ENCODE measurements at places on chromosomes 16 and 17.
A peak's percentile ranks its signal among the peaks of the same experiment; 100 is the strongest.

DNA sequence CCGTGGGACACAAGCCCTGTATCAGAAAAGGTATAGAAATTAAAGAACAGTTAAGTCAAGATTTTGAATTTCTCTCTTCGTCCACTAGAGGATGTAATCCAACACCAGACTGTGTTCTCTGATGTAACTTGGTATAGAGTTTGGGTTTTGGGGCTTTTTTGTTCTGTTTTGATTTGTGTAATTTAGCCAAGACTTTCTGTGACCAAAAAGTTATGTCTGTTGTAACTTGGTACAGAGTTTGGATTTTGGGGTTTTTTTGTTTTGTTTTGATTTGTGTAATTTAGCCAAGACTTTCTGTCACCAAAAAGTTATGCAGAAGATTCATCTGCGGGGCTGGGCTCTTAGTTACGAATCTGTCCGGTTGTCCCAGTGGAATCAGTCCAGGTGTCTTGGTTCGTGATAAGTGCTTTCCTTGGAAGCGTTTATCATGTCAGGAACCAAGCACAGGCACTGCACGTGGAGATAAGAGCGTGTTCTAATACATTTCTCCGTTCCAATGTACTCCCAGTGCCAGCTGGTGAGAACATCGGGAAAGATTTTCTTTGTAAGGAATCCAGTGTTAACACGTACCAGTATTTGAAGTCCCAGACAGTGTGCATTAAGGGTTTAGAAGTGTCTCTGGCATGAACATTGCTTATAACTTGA, 44.1 kb upstream of the SEC14L1 start:
- no peak for DNase-seq

- DNase-seq, result no peak
Observed at GRCh38 chr16:4664538-4665418, 28.6 kb upstream of the NUDT16L1 start.

- DNase-seq, result no peak
Observed at GRCh38 chr17:81995463-81996231, 18.2 kb downstream of the ASPSCR1 start.

- peak; percentile 55 for DNase-seq
Observed at GRCh38 chr17:58136669-58137279, 11.4 kb upstream of the OR4D1 start.

DNA sequence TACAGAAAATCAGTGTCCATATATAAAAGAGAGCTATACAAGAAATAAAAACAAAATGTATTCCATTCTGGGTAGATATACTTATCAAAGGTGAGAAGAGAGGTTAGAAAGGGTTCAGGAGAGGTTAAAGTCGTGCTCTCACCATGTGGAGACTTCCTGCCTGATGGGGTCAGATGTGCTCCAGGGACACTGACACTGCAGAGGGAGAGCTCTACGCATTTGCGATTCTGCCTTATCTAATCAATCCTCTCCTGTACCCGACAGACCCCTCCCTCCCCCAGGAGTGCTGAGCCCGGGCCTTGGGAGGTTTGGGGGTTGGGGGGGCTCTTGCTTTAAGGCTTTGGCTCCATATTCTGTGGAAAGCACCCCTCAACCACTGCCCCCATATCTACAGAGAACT, 16.6 kb upstream of the SLC5A11 start:
- no peak for DNase-seq

- no peak for DNase-seq
Observed at GRCh38 chr17:66412857-66413558, 110.6 kb downstream of the PRKCA start.

DNA sequence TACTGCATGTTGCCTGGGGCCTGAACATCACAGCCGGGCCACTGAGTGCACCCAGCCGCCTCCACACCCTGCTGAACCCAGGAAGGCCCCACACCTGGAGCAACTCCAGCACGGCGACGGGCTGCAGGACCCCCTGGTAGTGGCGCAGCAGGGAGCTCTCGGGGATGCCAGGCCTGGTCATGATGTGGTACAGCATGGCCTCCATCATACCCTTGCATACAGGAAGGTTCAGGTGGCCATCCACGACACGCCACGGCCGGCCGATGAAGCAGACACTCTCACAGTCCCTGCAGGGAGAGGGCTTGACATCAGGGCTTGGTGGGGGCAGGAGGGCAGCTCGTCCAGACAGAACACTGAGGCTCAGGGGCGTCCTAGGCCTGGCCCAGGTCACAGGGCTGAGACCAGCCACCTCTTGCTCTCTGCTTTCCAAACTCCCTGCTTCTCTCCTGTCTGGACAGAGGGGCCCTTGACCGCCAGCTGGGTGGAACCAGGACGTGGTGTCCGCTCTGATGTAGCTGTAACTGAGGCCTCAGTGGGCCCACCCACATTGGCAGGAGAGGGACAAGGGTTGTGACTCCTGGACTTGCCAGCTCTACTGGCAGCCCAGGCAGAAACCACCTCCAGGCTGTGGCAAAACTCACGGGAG, 60.3 kb downstream of the IL21R start:
- no peak for DNase-seq

- DNase-seq, result peak; percentile 69
Observed at GRCh38 chr17:74217037-74217730, 3.8 kb downstream of the TTYH2 start.

GRCh38 chr16:35636480-35637230, 2177.2 kb downstream of the TP53TG3F start:
- DNase-seq, result no peak

GRCh38 chr17:75875182-75875939, 3.0 kb downstream of the TRIM47 start:
- no peak for DNase-seq

DNA sequence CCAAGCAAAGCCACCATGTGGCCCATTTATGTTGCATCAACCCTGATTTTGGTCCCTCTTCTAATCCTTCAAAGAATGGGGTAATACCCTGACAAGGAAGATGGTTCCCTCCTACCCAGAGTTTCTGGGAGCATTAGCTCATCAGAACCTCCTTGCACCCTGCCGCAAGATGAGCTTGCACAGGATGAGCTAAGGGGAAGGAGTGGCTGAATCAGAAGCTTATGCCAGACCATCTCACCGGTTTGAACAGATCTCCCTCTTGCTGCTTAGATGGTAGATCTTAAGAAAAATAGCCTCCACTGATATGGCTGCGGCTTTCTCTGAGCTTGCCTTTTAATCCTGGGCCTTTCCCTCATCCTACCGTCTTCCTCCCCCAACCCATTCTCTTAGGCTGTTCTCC, 175.1 kb downstream of the SOX9 start:
- DNase-seq, result no peak

DNA sequence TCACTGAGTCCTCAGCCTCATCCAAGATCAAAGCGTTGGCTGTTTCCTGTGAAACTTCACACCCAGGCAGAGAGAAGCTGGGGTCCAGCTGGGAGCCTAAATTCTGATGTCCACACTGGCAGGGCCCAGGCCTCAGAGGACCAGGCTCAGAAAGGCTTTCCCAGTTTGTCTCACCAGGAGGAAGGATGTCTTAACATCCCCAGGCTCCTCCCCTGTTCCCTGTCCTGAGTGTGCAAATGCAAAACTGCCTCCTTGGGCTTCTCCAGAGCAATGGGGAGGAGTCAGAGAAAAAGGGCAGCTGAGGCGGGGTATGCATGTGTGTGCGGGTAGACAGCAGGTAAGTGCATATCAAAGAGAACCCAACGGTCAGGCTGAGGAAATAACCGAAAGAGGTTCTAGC, 45.7 kb downstream of the CUEDC1 start:
- no peak for DNase-seq

DNA sequence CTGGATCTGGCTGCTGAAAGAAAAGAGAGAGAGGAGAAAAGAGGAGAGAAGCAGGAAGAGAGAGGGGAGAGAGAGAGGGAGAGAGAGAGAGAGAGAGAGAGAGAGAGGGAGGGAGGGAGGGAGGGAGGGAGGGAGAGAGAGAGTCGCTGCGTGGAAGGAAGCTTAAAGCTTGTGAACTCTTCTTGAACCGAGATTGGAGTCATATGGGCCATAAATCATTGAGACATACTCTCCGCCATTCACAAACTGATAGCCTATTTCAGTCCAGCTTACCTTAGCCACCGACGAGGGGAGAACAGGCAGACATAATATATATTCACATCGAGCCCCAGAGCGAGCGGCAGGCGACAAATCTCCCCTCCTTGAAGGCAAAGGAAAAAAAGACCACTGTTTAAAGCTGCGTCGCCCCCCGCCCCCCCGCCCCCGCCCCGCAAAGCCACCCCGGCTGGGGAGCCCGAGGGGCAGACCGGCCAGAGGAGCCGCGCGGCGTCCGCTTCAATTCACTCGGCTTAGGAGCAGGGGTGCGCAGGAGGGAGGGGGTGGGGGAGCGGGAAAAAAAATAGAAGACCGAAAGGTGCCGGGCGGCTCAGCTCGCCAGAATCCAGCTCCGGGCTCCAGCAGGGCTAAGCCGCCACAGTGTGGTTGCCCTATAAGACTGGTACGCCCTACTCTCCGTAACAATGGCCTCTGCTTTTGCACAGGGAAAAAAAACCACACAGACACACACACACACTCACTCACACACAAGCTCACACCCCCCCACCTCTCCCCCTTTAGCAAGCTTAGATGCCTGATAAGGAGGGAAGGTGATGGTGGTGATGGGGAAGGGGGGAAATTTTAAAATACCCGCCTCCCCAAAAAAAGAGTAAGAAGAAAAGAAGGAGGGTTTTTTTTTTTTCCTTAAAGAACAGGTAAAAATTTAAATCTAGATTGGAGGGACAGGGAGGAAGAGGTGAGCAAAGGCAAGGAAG, 10.6 kb upstream of the HOXB2 start:
- peak; percentile 76 for DNase-seq

- peak; percentile 87 for DNase-seq
Observed at GRCh38 chr17:79042421-79043190, 18.6 kb downstream of the C1QTNF1 start.

DNA sequence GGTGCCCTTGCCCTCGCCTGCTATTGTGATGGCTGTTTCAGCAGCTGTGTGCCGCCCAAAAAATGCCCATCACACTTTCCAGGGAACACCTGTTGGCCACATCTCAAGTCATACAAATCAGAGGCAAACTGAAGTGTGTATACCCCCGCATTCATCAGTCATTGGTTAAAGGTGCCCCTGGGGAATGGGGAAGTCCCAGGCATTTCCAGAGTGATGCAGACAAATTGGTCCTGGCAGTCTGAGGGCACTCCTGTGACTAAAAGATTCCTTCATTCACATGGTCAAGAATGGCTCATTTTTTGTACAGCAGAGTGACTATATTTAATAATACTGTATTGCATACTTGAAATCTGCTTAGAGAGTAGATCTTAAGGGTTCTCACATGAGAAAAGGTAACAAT, 102.9 kb upstream of the TMEM97 start:
- no peak for DNase-seq

DNA sequence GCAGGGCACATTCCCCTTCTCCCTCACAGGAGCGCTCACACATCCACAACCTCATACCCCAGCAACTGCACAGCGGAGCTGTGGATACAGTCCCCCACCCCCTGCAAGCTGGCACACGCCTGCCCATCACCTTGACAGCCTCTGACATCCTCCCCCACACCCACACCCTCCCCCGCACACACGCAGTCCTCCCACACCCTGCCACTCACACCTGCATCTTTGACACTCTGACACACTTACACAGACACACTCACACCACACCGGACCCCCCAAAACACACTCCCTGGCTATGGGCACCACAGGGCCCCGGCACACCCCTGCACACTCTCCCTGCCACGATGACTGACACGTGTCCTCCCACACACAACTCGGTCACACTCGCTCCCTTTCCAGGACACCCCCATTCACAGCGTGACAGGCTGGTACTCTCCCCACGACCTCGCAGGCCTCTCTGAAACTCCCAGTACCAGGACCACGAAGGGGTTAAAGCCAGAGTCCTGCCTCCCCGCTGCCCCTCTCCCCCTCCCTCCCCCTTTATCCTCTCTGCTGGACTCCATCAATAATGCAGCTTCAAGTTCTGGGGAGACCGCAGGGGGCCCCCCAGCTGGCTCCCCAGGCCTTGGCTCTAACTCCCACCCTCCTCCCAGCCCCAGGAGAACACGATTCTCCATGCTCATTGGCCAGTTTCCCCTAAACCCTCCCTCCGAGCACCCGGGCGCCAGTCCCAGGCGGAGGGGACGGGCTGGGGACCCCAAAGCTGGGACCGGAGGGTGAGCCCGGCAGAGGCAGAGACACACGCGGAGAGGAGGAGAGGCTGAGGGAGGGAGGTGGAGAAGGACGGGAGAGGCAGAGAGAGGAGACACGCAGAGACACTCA, at the start of gene PPP1R1B:
TSS of gene PPP1R1B (plus strand) at position 782 of the 876 bp plus-strand sequence. CDS start 441 bp downstream, outside the sequence.
- DNase-seq, result no peak

DNA sequence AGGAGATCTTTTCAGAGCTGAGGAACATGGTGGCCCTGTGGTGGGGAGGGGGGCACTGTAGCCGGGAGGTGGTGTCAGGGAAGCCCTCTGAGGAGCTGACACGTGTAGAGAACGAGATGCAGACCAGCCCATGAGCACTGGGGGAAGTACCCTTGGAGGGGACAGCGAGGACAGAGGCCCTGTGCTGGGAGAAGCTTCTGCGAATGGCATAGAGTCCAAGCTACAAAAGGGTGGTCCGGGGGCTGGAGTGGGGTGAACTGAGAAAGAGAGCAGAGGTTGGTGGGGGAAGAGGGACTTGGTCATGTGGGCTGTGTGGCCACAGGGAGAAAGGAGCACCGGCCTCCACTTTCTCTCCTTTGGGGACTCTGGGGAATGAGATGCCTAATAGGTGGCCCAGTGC, 270.8 kb downstream of the CBLN1 start:
- DNase-seq, result no peak

DNA sequence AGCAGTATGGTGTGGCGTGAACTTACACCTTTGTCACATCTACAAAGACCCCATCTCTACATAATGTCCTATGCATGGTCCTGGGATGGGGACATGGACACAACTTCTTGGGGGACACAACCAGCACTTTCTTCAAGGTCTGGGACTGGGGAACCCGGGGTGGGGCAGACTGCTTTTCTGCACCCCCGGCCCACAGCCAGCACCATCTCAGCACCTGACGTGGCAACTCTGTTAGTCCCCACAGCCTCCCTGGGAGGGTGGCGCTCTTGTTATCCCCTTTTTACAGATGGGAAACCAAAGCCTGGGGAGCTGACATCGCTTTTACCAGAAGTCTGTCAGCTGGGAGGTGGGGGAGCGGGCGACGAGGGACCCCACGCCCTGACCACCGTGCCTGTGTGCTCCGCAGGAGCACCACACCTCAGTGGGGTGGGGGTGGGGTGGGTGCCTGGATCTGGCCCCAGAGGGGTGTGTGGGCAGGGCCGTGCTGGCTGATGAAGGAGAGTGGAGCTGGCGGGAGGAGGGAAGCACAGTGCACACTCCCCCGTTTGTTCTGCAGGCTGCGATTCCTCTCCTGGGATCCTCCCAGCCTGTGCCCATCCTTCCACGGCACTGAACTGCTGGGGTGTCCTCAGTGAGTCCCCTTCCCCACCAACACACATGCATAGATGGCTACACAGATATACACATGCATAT, 115.4 kb upstream of the GSE1 start:
- no peak for DNase-seq

DNA sequence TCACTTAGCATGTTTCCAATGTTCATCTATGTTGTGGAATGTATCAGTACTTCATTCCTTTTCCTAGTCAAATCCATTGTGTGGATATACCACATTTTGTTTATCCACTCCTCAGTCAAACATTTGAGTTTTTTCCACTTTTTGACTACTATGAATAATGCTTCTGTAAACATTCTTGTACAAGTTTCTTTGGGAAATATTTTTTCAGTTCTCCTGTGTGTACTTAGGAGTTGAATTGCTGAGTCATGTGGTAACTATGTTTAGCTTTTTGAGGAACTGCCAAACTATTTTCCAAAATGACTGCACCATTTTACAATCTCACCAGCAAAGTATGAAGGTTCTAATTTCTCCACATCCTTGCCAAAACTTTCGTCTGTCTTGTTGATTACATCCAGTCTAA, 223.7 kb upstream of the AXIN2 start:
- no peak for DNase-seq
